Activated naive CD8-positive, alpha-beta T cell treated with anti-CD3 and anti-CD28 coated beads, Interleukin-2, amount 10 ng/mL, durations not matched to agents 7 days and 5 days (primary cell): ENCODE measurements at places on chromosomes 7 and 10. TPM values are rescaled to one million over a fixed set of nuclear protein-coding genes. Genes with fewer than 3 reads are reported as not detected.

SEPTIN14 gene
- not detected for total RNA-seq

CYP3A7 gene
- not detected for total RNA-seq

ALKBH4 gene
- total RNA-seq, result 12.5 TPM

CALML5 gene
- total RNA-seq, result not detected

TBX20 gene
- not detected for total RNA-seq

EBF3 gene
- total RNA-seq, result not detected

OPN4 gene
- not detected for total RNA-seq

PON3 gene
- total RNA-seq, result not detected

ZNF488 gene
- not detected for total RNA-seq

DHX32 gene
- total RNA-seq, result 19.1 TPM

COL13A1 gene
- total RNA-seq, result not detected

GHRHR gene
- total RNA-seq, result not detected

LFNG gene
- total RNA-seq, result 115 TPM

IL2RA gene
- total RNA-seq, result 184 TPM

ANKRD22 gene
- not detected for total RNA-seq

OR13A1 gene
- 0.23 TPM for total RNA-seq

PRLHR gene
- not detected for total RNA-seq

CLEC5A gene
- total RNA-seq, result 0.60 TPM

NEUROD6 gene
- total RNA-seq, result not detected

SAMD9 gene
- 65.4 TPM for total RNA-seq

CHAT gene
- total RNA-seq, result not detected

GIMAP6 gene
- 130 TPM for total RNA-seq

PCLO gene
- not detected for total RNA-seq

CNPY1 gene
- not detected for total RNA-seq

EPO gene
- total RNA-seq, result not detected
